ENCODE measurements at places on chromosomes 2 and 18.

DNA sequence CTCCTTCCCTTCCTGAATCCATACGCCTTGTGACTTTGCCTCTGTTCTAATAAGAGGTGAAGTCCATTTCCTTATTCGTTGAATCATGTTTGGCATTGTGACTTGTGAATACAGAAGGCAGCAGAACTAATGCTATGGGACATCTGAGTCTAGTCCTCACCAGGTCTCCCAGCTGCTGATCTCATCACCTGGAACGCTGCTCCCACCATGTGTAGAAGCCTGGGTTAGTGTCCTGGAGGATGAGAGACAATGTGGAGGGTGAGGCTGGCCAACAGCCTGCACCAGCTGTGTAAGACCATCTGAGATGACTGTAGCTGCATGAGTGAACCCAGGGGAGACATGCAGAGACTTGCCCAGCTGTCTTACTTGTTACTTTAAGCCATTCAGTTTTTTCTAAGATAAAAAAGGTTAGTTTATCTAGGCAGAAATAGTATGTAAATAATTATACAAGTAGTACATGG, 3.5 kb upstream of the HAAO start:
- DNase-seq: no peak

DNA sequence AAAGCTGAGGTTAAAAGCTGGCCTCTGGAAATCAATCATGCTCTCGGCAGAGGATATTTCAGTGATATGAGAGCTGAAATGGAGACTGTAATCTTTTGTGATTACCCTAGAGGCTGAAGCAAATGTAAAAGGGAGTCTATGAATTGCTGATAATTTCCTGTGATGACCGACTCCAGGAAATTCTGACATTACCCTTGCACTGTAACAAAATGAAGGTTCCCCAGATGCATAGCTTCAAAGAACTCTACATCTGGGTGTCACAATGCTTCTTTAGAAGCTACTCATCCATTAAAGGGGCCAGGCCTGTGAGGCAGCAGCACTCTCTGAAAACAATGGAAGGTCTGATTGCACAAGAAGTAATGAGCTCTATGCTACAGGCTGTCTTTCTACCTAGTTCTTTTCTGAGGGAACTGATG, 268.2 kb upstream of the SESTD1 start:
- DNase-seq: no peak

- no peak for DNase-seq
Observed at GRCh38 chr18:37247497-37248161, 318.0 kb downstream of the CELF4 start.

DNA sequence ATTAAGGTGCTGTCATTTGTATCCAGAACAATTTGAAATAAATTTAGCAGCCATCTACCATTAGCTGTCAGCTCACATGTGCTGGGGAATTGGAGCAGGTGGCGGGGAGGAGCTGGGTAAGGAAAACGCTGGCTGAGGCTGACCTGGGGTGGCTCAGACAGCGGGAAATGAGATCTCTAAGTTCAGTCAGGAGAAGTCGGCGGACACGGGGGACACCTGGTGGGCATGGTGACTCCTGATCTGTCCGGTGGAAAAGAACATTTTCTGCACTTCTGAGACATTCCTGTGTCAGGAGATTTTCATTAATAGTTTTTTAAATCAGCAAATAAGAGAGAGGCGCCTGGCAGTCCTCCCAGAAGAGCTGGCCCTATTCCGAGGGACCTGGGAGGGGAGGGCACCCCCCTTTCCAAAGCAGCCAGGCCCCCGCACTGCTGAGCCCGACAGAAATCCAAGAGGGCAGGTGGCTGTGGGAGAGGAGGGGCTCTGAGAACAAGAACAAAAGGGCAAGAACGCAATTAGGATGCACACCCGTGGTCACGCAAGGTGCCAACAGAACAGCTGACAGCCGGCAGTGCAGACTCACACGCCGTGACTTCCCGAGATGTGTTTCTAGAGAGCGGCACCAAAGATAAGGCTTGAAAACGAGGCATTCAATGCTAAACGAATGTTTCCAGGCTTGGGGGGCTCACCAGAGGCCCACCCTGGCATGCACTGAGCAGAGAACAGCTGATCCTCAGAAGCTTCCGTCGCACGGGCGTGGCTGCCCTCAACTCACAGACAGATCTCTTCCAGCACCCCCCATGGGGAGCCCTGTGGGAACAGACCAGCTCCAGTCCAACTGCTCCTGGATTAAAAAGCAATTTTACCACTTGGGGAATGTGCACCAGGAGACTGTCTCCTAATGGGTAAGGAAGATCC, 26.4 kb downstream of the SLC66A2 start:
- DNase-seq: no peak

DNA sequence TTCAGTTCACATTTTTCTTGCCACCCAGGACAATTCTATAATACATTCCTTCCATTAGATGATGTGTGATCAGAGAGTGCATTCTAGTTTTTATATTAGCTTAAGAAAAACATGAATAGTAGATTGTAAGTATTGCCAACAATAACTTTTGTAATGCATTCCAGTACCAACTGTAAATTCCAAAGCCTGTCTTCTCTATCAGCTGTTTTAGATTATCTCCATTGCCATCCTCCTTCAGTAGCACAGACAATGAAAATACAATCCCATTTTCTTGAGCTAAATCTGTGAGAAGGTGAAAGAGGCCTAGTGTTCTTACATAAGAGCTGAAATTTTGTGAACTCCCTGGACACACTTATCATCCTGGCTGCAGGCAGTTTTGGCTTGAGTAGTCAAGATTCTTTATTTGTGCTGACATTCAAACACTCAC, 103.9 kb downstream of the CCBE1 start:
- no peak for DNase-seq
